NCI-H526 (cell line): ENCODE measurements at places on chromosomes 6 and 20.
A peak's percentile ranks its signal among the peaks of the same experiment; 100 is the strongest.

- DNase-seq: peak; percentile 65
Observed at GRCh38 chr20:44009679-44009992, 95.0 kb downstream of the TOX2 start.

DNA sequence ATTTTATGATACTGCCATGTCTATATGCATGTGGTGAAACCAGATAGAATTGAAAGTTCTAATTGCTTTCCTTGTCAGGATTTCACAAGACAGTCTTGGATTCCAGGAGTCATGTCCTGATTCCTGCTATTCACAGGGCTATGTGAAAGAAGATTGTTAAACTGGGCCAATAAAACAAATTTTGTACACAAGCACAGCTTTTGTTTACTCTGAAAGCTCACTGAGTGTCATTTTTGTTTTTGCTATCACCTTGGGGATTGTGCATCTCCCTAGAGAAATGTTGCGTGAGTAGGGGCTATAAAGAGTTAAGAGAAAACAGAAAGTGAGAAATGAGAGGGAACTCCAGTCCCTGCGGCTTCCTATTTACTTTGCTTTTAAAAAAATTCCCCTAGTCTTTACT is 627.5 kb downstream of the PKHD1 start:
- DNase-seq: no peak

- no peak for DNase-seq
Observed at GRCh38 chr6:23006656-23007055, 437.3 kb downstream of the HDGFL1 start.

DNA sequence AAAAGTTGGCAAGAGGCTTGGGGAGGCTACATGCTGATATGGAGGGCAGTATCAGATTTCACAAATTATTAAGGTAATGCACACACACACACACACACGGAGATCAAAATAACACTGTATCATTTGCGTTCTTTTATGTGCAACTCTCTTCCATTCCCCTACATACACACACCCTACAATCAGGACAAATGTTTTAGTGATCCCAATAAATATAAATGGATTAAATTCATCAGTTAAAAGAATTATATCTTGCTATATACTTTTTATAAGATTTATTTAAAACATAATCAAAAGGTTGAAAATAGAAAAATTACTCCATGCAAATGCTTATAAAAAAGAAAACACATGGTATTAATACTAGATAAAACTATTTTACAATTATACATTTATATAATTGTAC is 25.9 kb downstream of the TMX4 start:
- no peak for DNase-seq
